Thyroid gland (tissue), 4 donors: ENCODE measurements at places on chromosomes 7 and 10. TPM values are rescaled to one million over a fixed set of nuclear protein-coding genes. Genes with fewer than 3 reads are reported as not detected.

The SLC25A28 gene
- total RNA-seq, result 10.1 TPM

The CACUL1 gene
- 28.6 TPM for total RNA-seq

The USP6NL gene
- 18.9 TPM for total RNA-seq

The NKX1-2 gene
- not detected for total RNA-seq

The GPC2 gene
- total RNA-seq, result not detected

DNA sequence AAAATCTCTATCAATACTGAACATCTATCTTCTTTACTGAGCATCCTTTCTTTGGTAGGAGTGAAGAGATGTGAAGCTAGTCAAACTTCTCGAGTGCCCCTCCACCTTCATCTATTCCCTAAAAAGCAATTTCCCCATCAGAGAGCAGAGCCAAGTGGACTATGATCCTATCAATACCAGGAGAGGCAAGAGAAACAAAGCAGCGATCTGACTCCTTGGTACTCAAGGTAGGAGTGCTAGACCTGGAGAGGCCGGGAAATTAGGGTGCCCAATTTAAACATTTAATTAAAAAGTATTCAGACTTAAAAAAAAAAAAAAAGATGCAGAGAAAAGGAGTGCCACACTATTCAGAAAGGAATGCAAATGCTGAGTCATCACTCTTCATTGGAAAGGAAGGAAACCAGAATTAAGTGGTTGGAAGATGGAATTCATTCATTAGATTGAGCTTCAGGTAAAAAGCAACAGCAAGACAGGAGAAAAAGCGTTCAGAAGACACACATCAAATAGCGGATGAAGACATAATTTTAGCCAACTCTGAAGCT lies 1.6 kb downstream of the TIAL1 start:
- H3K36me3 ChIP-seq, result no peaks in the 10 kb centered on the region
- DNase-seq, result no peak
- H3K27ac ChIP-seq, result no peak overlapping the region
- H3K27me3 ChIP-seq, result no peaks in the 10 kb centered on the region
- H3K4me1 ChIP-seq, result peaks cover 39% of the 10 kb centered on the region
- peak overlapping the region; percentile 68 for H3K4me3 ChIP-seq

GRCh38 chr7:116502201-116503096 lies 2.9 kb downstream of the CAV2 start:
- H3K4me1 ChIP-seq, result peaks cover 29% of the 10 kb centered on the region
- H3K27ac ChIP-seq, result no peak overlapping the region
- no peaks in the 10 kb centered on the region for H3K27me3 ChIP-seq
- DNase-seq, result no peak
- peak overlapping the region; percentile 94 for H3K4me3 ChIP-seq
- no peaks in the 10 kb centered on the region for H3K36me3 ChIP-seq

DNA sequence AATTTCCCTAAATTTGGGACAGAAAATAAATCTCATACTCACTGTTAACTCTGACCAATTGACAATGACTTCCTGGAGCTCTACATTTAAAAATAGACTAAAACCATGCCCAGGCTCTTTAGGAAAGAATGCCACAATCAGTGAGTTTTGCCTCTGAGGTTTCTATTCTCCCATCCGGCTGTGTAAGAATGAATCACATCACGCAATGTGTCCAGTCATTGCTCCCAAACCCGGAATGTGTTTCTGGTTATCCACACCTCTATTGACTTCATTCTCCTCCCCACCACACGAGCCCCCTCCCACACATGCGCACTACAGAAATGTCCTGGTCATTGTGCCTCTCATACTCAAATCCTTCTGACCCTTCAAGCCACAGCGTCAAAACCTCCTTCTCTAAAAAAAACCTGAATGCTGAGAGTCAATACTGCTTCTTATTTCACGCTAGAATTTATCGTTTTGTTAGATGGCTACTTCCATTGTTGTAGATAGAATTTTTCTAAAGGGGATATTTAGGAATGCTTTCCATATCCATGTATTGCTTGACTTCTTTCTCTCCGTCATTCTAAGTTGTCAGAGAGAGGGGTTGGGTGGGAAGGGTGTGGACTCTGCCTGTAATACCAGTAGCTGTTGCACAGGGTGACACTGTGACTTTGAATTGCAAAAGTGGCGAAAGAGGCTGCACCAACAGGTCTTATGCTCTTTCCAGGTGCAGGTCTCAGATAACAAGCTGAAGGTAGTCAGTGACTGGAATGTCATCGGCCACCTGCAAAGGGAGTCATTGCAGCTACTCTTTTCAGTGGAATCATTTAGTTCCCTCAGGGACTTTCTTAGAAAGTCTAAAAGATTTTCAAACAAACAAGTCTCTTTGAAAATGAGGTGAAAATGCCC lies 356.6 kb downstream of the PAXIP1 start:
- H3K27me3 ChIP-seq, result no peaks in the 10 kb centered on the region
- H3K4me3 ChIP-seq, result no peak overlapping the region
- H3K36me3 ChIP-seq, result no peaks in the 10 kb centered on the region

GRCh38 chr7:135541029-135541428 lies 16.7 kb upstream of the NUP205 start:
- no peak for DNase-seq
- no peak overlapping the region for H3K27ac ChIP-seq
- H3K4me3 ChIP-seq, result no peak overlapping the region
- no peaks in the 10 kb centered on the region for H3K4me1 ChIP-seq
- H3K27me3 ChIP-seq, result no peaks in the 10 kb centered on the region
- H3K36me3 ChIP-seq, result no peaks in the 10 kb centered on the region

- no peak for DNase-seq
- no peak overlapping the region for H3K27ac ChIP-seq
- no peaks in the 10 kb centered on the region for H3K27me3 ChIP-seq
- H3K36me3 ChIP-seq, result no peaks in the 10 kb centered on the region
- H3K4me1 ChIP-seq, result no peaks in the 10 kb centered on the region
These were observed 57.4 kb upstream of the INHBA start for GRCh38 chr7:41760293-41760692.

DNA sequence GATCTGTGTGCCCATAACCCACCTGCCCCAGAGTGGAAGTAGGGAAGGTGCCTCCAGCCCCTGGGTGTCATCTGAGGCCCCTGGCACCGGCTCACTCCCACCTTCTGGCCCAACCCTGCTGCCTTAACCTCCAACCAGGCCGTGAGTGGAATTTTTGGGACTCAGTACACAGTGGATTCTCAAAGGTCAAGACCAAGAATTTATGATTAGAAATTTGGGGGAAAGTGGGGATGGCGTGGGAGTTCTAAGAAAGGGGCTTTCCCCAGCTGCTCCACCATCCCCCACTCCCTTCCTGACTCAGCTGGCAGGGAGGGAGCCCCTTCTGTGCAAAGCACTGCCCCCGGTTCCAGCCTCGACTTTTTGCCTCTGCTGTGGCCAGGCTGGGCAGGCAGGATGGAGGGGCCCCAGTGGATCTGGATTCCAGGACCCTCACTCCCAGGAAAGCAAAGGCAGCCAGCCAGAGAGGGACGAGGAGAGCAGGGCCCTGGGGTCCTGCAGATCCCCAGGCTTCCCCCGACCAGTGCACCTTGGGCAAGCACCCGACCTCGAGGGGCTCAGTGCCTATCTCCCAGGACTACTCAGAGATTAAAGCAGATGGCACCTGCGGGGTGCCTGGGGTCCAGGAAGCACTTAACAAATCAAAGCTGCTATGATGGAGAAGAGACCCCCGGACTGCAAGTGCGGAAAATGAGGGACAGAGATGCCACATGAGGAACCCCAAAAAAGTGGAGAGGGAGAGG lies 12.8 kb downstream of the SPOCK2 start:
- no peaks in the 10 kb centered on the region for H3K36me3 ChIP-seq
- H3K4me3 ChIP-seq, result no peak overlapping the region
- H3K27ac ChIP-seq, result no peak overlapping the region
- no peaks in the 10 kb centered on the region for H3K4me1 ChIP-seq
- H3K27me3 ChIP-seq, result no peaks in the 10 kb centered on the region
